Stimulated activated CD4-positive, alpha-beta T cell treated with anti-CD3 and anti-CD28 coated beads, Interleukin-2, amount 100 ng/mL, for 24 hours (primary cell): ENCODE measurements at places on chromosomes 4 and X.

DNA sequence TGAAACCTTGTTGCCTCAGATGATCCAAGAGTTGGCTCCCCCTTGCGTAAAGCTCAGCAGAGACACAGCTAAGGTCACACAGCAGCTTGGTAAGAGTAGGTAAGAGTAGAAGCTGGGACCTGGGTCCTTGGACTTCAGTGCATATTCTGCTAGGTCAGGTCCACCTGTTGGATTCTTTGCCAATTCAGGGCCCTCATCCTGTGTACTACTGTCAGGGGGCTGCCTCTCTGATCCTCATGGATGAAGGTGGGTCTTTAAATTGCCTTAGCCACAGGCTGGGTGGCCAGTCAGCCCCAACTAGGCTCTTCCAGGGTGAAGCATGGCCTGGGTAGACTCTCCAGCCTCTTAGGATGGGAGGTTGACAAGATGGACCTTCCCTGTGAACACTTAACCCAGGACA lies 155.8 kb downstream of the AMMECR1 start:
- DNase-seq: no peak

- DNase-seq: no peak
These were observed 836.6 kb upstream of the PCDH10 start for GRCh38 chr4:132312521-132312920.

DNA sequence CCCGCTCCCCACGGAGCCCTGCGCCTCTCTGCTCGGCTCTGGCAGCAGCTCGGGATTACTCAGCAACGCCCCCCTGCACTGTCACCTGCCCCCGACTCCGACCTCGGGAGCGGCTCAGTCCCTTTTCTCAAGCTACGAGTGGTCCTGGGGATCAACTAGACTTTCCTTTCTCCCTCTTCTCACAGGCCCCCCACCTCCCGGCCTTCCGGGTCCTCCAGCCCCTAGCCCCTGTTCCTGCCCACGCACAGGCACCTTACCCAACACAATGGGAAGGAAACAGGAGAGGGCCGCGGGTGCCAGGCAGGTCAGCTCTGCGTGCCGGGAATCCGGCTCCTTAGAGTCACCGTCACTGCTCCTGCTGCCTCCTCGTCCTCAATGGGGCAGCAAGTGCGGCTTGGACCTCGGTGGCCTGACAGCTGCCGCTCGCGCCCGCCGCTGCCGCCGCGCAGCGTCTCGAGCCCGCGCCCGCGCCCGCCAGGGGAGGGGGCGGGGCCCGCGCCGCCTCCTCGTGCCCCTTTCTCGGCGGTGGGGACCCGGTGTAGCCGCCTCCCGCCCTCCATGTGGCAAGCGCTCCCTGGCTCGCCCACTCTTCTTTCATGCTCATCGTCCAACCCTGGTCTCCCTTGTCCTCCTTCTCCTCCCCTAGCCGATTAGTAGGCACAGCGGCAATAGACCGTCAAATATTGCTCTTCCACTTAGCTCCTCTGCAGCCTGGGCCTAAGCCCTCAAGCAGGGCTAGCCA lies at the start of gene RAB9B:
RAB9B (minus strand) TSS at position 455 of the 742 bp plus-strand sequence. CDS start 6,473 bp downstream, outside the sequence.
- peak; percentile 67 for DNase-seq

- DNase-seq: no peak
These were observed 218.8 kb downstream of the C4orf33 start for GRCh38 chr4:129314781-129315180.

DNA sequence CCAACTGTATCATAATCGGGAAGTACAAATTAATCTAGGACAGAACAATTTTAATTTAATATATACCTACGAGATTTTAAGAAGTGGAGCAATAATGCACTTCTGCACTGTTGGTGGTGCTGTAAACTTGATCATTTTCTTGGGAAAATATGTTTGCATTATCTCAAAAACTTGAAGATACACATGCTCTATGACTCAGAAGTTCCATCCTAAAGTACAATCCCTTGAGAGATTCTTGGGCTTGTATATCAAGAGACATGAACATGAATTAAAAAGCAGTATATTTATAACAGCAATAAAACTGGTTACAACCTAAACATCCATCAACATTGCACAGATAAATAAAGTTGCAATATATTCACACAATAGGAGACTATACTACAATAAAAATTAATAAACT lies 168.8 kb downstream of the CLCN4 start:
- no peak for DNase-seq

DNA sequence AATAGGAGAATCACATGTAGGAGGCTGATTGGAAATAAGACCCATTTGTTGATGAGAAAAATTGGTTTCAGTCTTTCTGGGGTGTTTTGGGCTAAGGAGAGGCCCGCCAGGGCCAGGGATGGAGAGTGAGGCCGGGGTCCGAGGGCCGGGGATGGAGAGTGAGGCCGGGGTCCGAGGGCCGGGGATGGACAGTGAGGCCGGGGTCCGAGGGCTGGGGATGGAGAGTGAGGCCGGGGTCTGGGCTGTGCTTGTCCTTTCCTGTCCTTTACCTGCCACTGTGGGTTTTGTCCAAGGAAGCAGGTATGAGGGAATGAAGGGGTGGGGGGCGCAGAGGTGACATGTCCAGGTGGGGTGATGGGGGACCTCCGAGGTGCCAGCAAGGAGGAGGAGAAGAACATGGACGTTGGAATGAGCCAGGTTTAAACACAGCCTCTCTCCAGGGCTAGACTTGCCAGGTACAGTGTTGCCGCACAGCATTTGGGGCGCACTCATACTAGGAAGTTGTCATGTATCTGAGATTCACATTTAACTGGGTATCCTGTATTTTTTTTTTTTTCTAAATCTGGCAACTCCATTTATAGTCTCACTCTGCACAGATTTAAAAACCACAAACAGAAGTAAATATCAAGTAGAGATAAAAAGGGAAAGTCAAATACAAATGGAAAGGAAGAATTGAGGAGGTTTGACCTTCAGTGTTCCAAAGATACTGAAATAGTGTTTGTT lies 8.8 kb downstream of the RGS12 start:
- no peak for DNase-seq

- no peak for DNase-seq
These were observed 185.1 kb upstream of the DIPK2B start for GRCh38 chrX:45385757-45386156.

DNA sequence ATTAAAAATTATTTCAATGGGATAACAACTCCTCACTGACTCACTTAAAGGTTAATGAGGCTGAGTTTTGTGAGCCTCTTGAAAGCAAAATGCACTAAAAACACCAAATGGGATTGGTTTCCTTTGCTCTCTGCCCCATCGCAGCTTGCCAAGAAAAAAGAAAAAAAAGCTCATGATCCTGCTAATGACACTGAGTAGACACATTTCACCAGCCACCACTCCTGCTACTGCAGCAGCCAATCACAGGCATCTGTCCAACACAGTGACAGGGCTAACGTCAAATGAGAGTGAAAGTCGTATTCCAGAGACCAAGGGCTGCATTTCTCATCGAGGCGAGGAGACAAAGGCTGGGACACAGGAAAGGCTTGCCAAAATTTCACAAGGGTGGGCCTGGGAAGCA lies 5.2 kb downstream of the APBB2 start:
- no peak for DNase-seq

DNA sequence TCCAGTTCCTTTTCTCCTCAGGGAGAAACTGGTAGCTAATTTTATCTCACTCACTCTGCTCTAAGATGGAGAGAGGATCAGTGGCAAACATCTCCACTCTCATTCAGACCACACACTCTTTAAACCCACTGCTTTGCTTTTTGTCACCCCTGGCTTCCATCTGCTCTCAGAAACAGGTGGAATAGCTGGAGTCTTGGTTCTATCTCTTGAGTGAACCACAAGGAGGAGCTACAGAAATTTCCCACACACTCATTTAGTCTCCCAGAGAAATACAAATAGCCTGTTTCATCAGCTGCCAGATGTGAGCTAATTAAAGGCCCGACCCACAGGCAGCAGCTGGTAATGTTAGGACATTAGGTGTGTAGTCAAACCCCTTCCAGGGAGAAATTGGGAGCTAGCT lies 96.6 kb downstream of the STPG2 start:
- no peak for DNase-seq

- DNase-seq: no peak
These were observed 5.1 kb downstream of the APEX2 start for GRCh38 chrX:55005256-55005655.

- DNase-seq: no peak
These were observed 151.6 kb downstream of the CBLL2 start for GRCh38 chrX:22424122-22424915.

GRCh38 chr4:187204389-187204918 lies 480.8 kb upstream of the FAT1 start:
- DNase-seq: no peak

DNA sequence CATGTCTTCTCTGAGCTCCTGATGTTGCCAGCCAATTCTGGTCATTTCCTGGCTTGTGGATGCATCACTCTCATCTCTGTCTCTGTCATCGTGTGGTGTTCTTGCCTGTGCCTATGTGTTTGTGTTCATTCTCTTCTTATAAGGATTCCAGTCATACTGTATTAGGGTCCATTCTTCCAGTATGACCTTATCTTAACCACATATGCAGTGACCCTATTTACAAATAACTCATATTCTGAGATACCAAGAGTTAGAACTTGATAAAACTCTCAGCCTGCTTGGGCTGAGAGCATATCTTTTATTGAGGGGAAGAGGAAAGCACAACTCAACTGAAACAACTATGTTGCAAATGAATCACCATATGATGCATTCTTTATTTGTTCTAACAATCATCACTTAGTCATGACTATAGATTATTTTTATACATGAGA lies 189.0 kb upstream of the ANXA10 start:
- DNase-seq: no peak

DNA sequence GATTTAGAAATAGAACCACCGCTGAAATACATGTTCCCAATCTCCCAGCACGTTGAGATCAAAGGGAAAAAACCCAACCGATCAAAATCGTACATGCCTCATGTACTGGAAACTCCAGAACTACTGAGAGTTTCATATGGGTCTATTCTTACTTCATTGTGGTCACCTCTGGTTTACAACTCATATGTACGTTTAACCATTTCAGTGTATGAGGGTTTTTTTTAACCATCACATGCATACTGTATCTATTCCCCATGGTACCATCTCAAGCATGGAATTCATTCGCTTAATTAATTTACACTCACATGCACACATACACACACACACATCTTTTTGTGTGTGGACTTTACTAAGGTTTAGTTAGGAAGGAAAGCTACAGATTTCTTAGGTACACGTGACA lies 46.0 kb upstream of the CLNK start:
- DNase-seq: no peak

DNA sequence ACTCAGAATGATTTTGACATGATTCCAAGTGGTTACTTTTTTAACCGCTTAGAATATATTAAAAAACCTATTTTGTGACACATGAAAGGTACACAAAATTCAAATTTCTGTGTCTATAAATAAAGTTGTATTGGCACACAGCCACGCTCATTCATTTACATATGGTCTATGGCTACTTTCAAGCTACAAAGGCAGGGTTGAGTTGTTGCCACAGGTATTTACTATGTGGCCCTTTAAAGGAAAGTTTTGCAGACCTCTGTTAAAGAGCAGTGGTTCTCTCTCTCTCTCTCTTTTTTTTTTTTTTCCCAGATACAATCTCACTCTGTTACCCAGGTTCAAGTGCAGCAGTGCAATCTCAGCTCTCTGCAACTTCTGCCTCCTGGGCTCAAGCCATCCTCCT lies 23.0 kb downstream of the GPM6B start:
- no peak for DNase-seq

GRCh38 chr4:67700116-67700737 lies 728 bp downstream of the UBA6 start:
- DNase-seq: no peak

DNA sequence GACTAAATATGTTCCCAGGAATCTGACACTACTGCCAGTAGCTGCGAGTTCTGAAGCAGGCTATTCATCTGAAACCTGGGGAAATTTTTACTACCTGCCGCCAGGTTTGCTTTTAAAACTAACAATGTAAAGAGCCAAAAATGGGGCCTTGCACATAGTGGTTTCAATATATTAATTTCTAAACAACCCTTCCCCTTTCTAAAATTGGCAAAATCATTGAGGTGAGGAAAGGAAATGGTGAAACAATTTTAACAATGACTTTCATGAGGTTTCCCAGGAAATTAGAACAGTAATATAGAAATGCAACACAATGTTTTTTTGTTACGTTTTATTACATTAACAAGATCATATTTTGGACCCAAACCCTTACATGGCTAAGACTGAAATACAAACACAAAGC lies 21.3 kb downstream of the FANCB start:
- no peak for DNase-seq

GRCh38 chr4:176002007-176002613 lies 63.5 kb upstream of the WDR17 start:
- no peak for DNase-seq

DNA sequence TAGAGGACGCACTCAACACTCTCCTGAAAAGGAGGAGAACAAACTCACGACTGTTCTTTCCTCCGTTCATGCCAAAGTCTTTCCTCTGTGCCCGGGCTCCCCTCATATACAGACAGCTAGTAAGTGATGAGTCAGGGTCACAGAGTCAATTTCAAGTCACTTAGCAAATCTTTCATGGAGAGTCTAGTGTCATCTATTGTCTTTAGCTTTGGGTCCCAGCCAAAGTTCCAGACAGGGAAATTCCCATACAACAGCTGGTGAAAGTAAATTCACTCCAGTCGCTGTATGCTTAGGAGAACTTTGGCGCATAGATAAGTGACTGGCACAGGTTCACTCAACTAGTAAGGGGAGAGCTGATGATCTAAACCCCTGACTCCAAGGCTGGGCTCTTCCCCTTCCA lies 226.5 kb downstream of the MID1 start:
- no peak for DNase-seq

- DNase-seq: no peak
These were observed 16.6 kb upstream of the UBA1 start for GRCh38 chrX:47177079-47177478.

DNA sequence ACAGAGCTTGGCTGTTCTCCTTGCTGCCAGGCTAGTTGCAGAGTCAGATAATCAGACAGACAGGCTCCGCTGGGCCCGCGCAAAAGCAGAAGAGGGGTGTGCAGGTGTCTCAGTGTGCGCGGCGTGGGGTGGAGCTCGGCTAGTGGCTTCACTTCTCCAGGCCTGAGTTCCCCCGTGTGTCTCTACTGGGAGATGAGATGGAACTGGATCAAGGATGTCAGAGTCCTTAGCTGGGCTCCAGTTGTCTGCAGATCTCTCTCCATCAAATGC lies 21.1 kb downstream of the HTRA3 start:
- DNase-seq: no peak

DNA sequence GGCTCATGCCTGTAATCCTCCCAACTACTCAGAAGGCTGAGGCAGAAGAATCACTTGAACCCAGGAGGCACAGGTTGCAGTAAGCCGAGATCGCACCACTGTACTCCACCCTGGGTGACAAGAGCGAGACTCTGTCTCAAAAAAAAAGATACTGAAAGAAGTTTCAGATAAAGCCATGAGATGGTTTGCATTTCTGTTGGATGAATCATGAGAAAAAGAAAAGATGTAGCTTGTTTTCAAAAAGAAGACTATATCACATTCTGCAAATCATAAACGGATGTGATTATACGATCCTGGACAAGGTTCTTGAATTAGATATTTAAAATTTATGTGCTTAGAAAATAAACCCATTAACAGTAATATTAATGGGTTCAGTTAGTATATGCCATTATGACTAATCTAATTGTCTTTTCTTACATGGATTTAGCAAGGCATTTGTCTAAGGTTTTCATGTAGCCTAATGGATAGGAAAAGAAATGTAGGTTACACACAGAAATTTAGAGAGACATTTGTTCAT lies 345.9 kb downstream of the SLC7A11 start:
- DNase-seq: no peak

GRCh38 chr4:121701263-121701662 lies 4.5 kb upstream of the ANXA5 start:
- no peak for DNase-seq
